ENCODE measurements at places on chromosomes 7 and 10.

- DNase-seq = no peak
These were observed 94.8 kb upstream of the GDF10 start for GRCh38 chr10:47205192-47205591.

GRCh38 chr7:2873686-2874551 is 29.8 kb upstream of the GNA12 start:
- no peak for DNase-seq

GRCh38 chr10:59654007-59654406 is 55.6 kb downstream of the SLC16A9 start:
- no peak for DNase-seq

DNA sequence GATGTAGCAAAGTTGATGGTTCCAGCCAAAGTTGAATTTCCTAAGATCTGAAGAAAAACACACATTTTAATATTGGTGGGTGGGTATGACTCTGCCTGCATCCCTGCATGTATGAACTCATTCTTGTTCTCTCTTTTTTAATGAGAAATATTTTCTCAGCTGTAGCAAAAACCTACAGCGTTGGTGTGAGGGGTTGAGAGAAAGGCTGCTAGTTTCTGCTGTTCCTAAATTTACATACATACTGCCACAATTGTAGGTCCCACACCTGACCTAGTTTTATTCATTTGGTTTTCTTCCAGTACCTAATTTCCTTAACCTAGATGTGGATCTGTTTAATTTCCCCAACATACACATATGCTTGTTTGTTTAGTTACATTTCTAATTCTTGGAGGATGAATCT is 4.6 kb downstream of the AGFG2 start:
- DNase-seq = no peak

GRCh38 chr7:139557857-139558581 is 34.5 kb downstream of the CLEC2L start:
- no peak for DNase-seq

DNA sequence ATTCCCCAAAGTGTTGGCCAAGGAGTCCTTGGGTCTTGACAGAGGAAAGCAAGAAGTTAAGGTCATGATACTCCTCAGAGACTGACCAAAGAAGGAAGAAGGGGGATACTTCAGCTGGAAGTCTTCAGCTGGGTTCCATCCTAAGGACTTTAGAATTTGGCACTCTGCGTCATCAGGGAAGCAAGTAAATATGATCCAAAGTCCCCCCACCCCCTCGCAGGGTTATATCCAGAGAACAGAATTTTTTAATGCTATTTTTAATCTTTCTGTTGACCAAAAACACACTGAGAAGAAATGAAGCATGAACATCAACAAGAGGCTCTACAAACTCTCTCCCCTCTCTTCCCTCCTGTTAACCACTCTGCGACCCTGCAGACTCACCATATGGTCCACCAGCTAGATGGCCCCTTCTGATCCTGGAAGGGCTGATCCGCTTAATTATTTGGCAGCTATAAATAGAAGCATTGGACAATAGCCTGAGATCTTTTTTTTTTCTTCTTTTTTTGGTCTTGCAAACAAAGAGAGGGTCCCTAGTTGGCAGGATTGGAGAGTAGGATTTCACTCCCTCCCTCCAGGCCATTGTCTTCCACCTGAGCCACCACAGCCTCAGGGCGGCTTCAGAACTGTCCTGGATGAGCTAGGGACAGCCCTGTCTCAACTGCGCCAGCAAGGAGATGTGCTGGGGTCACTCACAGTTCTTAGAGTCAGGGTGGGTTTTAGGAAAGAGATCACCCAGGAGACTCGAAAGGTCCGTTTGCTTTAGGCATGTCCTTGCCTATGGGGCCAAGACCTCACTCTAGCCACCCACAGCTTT is 196.0 kb downstream of the KCNMA1 start:
- no peak for DNase-seq

DNA sequence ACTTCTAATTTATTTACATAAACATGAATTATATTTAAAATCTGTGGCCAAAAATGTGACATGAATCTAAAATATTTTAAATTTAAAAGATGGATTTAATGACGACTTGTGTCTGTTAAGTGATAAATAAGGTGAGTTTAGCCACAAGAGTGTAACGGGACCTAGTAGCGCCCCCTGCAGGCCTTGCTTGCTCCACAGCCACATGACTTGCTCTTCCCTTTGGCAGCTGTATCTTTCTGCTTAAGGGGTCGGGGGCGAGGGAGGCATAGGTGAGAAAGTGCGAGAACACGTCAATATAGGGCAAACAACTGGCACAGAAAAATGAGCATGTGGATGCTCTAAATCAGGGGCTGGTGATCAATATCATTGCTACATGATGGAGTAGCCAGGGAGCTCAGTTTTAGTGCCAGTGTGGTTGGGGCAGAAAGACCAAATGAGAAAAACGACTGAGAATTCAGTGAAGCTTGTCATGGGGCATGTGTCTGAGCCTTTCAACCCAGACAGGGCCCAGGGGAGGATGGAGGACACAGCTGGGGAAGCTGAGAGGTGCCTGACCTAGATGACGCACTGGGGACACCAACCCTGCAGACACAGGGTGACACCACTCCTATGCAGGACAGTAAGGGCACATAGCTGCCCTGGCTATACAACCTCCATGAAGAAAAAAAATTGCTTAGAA is 49.8 kb downstream of the PAXIP1 start:
- DNase-seq = peak; percentile 65

DNA sequence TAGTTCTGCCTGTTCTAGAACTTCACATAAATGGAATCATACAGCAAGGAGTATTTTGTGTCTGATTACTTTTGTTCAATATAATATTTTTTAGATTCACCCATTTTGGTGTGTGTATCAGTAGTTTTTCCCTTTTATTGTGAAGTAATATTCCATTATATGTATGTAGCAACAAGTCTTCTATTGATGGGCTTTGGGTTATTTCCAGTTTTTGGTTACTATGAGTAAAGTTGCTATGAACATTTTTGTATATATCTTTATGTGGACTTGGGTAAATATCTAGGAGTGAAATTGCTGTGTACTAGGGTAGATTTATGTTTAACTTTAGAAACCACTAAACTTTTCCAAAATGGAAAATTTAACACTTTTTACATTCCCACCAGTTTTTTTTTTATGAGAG is 35.7 kb downstream of the ADK start:
- no peak for DNase-seq

DNA sequence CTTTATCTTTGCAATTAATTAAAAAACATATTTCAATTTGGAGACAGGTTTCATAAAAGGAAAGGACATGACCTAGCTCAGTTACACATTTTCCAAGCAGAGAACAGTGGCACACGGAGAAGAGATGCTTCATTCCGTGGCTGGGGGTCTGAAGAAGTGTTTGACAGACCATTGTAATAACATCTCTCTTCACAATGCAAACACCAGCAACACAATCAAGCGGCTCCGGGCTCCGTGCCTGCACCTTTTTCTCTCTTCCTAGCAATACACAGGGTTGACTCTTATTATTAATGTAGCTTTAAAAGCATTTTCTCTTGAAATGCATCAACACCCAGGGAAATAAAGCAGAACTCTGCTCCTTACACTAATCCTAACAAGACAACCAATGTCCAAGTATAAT is 261.0 kb upstream of the AOAH start:
- no peak for DNase-seq

DNA sequence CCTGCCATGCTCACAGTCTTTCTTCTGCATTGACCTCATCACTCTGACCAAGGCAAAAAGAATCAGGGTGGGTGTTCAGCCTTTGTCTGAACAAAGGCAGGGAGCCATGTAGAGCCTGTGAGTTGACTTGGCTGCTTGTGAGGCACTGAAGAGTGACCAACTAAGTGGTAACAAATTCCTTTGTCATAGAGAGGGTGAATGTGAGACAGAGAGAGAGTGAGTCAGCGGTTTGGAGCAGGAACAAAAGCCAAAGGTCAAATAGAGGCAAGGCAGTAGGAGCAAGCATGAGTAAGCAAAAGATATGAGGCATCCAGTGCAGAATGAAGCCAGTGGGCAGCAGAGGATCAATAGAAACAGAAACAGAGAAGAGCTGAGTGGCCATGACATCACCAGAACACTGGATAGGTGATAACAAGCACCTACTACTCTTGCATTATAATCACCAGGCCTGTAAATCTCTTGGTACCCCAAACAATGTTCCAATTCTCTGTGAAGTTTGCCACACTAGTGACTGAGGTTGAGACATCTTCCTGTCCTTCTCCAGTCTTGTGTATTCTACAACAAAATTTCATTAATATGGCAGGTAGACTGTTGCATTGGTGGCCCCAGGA is 116.2 kb upstream of the LAMB4 start:
- peak; percentile 71 for DNase-seq

DNA sequence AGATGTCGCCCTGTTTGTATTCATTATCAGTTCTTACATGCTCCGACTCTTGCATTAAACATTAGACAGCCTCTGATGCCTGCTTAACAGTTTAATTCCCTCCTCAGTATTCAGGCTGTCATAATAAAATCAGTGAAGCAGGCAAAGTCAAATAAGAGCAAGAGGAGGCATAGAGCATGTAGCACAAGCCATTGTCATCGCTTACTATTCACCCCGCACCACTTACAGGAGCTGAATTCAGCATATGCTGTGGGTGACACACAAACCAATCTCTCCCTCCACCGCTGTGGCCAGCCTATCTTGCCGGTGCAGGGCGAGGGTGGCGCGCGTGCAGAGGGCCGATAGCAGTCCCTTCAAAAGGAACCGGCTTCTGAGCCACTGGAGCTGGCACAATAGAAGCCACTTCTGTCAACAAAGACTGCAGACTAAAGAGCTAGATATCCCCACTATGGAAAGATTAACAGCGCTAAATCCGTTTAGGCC is 433.2 kb upstream of the MGMT start:
- peak; percentile 93 for DNase-seq

GRCh38 chr7:51314726-51315125 is 1.9 kb downstream of the COBL start:
- DNase-seq = no peak

- no peak for DNase-seq
These were observed 150.1 kb upstream of the BMPER start for GRCh38 chr7:33754933-33755928.

- no peak for DNase-seq
These were observed 35.5 kb downstream of the GPRIN2 start for GRCh38 chr10:46520941-46521340.

DNA sequence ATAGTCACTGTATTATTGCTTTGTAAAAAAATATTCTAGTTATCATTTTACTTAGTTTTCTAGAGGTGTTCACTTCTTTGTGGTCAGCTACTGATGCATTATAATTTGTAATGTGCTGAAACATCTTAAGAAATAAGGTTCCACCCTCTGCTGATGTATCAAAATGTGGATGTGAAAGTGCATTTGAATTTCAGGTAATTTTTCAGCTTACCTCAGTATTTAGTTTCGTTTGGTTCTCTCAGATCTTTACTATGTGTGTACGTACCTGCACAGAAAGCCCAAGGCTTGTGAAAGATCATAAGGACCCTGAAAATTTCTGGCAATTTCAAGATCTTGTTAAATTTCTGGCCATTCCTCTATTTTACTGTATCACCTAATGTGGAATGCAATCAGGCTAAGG is 542.3 kb upstream of the TPK1 start:
- DNase-seq = no peak

DNA sequence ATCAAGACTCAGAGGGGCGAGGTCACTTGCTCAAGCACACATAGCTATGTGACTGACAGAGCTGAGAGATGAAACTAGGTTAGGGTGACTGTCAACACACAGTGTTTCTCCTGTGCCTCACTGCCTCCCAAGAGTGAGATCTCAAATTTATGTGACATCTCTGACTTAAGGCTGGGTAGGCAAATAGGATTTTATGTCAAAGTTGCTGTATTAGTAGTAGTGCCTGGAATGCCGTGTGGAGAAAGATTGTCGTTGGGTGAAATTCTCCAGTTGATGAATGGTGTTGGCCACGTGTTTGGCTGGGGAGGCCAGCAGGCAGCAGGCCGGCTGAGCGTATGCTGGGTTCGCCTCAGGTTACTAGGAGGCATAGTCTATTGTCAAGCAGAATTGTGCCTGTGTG is 148.3 kb upstream of the BMPER start:
- DNase-seq = no peak

GRCh38 chr10:116101616-116102315 is 171.2 kb downstream of the GFRA1 start:
- DNase-seq = no peak

- DNase-seq = peak; percentile 62
These were observed 58.0 kb downstream of the GNAT3 start for GRCh38 chr7:80453699-80454340.

- DNase-seq = no peak
These were observed at the start of gene GPR22 for GRCh38 chr7:107469929-107470328. Gene GPR22, plus strand, starts transcription at chr7:107470057. Its CDS starts 4,004 bp downstream, at chr7:107474061.

DNA sequence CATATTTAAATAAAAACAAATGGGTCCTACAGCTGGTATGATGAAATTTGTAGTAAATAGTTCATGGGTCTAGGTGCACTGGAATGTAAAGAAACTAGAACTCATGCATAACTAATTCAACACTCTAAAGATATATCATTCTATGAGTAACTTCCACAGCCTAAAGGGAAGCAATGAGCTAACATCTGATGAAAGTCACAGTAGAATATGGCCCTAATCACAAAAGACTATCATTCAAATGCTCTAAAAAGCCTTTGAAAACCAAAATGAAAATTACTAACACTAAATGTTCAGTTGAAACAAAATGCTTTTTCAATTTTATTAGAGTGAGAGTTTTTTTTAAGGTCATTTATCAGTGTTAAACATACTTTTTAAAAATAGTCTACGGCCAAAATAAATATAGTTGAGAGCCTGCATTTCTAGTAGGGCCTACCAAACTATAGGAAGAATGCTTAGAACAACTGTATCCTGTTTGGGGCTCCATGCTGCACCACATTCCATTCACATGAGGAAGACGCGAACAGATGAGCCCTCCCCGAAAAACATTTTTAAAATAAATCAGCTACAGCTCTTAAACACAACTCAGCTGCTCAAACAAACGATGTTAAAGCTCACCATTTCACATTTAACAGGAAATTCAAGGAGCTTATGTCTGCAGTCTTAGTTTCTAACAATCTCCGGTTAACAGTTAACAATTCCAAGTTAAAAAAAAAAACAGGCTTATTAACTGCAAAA is 134.5 kb downstream of the NRBF2 start:
- DNase-seq = peak; percentile 67

GRCh38 chr10:46268076-46268881 is 18.5 kb upstream of the ANTXRL start:
- DNase-seq = no peak

DNA sequence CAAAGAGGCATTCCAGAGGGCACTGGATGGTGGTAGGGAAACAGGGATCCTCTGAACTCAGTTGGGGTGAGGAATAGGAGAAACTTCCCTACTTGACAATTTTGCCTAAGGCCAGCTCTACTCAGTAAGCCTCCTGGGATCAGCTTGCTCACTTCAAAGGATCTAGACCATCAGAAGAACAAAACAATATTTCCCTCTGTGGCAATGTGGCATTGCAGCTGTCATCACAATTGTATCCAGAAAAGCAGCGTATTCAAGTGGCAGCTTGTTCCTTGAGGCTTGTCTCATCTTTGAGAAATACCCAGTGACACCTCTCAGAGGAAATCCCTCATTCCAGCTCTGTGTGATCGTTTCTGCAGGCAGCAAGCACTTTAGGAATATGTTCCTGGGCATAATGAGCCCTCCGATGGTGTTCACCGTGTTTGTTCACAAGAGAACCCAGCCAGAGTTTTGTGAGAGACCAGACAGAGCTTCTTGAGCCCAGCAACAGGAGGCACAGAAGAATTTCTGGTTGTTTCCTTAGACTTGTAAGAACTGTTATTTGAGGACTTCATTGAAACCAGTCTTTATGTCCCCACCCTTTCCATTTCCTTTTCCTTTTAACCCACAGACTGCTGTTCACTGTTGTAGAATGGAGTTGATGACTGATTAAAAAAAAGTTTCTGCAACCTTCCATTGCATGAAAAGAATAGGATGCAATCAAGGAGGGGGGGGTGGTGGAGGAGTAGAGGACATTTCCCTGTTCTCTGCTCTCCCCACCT is 747.3 kb downstream of the LRMDA start:
- DNase-seq = no peak

GRCh38 chr10:72334196-72334824 is 20.4 kb downstream of the DNAJB12 start:
- no peak for DNase-seq

All from erythroblast (primary cell).